Activated naive CD4-positive, alpha-beta T cell treated with anti-CD3 and anti-CD28 coated beads, Interleukin-2, amount 50 U/mL, for 16 hours (primary cell): ENCODE measurements at places on chromosomes 7 and 10.

DNA sequence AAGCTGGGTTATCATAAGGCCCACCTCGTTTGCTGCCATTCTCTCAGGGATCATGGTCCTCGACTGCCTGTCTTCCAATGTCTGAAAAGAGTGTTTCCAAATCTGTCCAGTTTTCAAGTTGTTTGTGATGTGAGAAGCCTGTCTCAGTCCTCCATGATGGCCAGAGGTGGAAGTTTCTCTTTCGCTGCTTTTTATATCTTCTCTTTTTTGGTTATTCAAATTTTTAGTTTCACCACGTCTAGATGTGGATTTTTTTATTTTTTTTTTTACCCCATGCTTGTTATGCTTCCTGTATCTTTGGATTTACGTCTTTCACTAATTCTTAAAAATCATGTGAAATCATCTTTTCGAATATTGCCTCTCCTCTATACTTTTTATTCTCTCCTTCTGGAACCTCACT is 6.1 kb upstream of the RBM33 start:
- no peak for DNase-seq

DNA sequence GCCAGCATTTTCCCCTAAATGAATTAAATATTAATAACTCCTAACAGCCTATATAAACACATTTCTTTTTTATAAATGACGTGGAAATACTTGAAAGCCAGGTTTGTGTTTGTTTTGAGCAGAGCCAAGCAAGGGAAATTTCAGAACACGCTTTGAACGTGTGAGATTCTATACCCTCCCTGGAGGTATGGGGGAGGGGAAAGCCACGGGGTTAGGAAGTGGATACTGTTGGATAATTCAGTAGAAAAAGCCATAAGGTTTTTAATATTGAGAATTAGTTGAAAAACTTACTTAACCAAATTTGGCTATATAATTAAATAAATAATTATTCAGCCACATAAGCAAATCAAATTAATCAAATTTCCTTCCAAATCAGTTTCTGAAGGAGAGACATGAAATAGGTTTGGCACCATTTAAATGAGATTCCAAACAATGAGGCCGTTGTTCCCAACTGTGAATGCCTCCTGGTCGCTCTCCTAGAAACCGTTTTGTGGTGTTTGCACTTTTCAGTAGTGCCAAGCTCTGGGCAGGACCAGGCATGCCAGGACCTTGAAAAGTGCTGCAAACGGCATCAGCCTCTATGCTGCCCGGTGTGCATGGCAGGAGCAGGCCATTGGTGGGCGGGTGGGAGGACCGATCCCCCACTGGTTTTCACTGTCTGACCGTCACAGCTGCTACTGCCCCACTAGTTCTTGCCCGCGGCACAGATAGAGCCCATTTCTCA is 88.1 kb downstream of the SEPTIN14 start:
- DNase-seq: no peak

- DNase-seq: no peak
Measured at GRCh38 chr10:88409236-88409635, 173.9 kb downstream of the RNLS start.

GRCh38 chr7:750111-750905 is 23.2 kb upstream of the PRKAR1B start:
- no peak for DNase-seq

DNA sequence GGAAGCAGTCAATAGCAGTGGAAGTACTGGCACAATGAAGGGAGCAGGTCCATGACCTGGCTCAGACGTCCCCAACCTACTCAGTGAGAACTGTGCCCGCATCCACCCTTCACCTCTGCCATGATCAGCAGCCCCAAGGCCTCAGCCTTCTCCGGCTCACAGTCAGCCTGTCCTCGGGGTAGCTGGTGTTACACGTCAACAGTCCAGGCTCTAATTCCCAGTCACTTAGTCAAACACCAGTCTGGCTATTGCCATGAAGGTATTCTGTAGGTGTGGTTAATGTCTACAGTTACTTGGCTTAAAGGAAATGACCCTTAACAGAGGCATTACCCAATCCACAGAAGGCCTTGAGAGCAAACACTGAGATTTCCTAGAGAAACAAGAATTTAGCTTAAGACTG is 49.1 kb downstream of the GRB10 start:
- DNase-seq: no peak

GRCh38 chr10:67015225-67015624 is 89.4 kb downstream of the LRRTM3 start:
- DNase-seq: no peak

- DNase-seq: no peak
Measured at GRCh38 chr7:90298145-90299038, 22.7 kb downstream of the FAM237B start.

DNA sequence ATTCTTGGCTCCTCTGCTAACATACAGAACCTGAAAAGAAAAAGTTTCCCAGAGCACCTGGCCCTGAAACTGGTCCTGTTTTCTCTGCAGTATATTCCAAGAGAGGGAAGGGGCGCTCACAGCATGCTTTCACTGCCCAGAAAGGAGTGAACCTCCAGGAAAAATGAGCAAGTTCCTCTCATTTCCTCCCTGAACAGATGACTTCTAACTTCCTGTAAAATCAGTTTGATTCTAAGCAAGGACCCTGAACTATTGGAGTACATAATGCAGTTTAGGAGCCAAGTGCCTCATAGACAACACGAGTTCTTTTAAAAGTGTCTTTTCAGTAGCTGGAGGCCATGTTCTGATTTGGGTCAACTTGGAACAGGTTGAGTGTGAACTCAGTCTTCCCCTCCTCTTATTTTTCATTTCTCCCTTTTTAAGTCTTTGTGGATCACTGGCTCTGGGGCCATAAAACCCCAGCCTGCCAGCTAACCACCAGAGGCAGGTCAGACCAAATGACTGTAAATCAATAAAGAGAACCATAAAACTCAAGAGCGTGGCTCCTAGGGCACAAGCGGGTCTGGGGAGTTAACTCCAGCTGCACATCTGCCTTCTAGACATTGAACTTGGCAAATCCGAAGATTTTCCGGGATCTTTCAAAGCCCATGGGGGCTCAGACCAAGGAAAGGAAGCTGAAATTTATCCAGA is 5.9 kb upstream of the LRRC18 start:
- DNase-seq: no peak

- no peak for DNase-seq
Measured at GRCh38 chr7:87530126-87530525, 54.6 kb upstream of the ABCB4 start.

- no peak for DNase-seq
Measured at GRCh38 chr7:90621747-90622140, 25.6 kb downstream of the CDK14 start.

DNA sequence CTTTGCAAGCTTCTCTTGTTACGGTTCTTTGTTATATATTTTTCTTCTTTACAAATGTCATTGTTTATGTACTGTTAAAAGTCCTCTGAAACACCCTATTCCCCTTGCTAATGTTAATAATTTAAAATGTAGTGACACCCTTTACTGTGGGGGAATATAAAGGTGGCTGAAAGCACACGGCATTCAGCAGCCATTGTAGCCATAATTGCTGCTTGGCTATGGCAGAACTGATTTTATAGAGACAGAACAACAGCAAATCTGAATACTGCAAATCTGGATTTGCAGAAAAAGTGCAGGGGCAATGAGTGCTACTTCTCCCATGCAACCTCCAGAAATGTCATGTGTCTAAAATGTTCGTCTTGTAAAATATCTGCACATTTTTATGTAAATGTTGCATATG is 3.7 kb upstream of the WASL start:
- DNase-seq: no peak

GRCh38 chr10:85927952-85928665 is 438.5 kb downstream of the GRID1 start:
- DNase-seq: no peak
